Posterior vena cava (tissue), 2 donors: ENCODE measurements at places on chromosomes 13 and 19. TPM values are rescaled to one million over a fixed set of nuclear protein-coding genes. Genes with fewer than 3 reads are reported as not detected.

N4BP2L1 gene
- total RNA-seq, result 10.1 TPM

SLC15A1 gene
- total RNA-seq, result 0.19 TPM

SCN1B gene
- total RNA-seq, result 30.8 TPM

APOE gene
- total RNA-seq, result 57.8 TPM

SULT2A1 gene
- total RNA-seq, result not detected

ONECUT3 gene
- not detected for total RNA-seq

LHB gene
- not detected for total RNA-seq

CIRBP gene
- 447 TPM for total RNA-seq

DNM2 gene
- 94.9 TPM for total RNA-seq

NKPD1 gene
- total RNA-seq, result not detected

HSPBP1 gene
- total RNA-seq, result 20.1 TPM

CBLC gene
- total RNA-seq, result not detected

PRODH2 gene
- total RNA-seq, result not detected

PABPC3 gene
- 0.14 TPM for total RNA-seq

PLPPR3 gene
- total RNA-seq, result not detected

KIR3DL1 gene
- not detected for total RNA-seq

CACNG6 gene
- not detected for total RNA-seq

ZNF284 gene
- total RNA-seq, result 2.3 TPM

ADAMTS10 gene
- total RNA-seq, result 27.2 TPM

ZNF888 gene
- 3.2 TPM for total RNA-seq

FXYD3 gene
- total RNA-seq, result not detected

KLC3 gene
- 0.37 TPM for total RNA-seq

SERTM1 gene
- total RNA-seq, result 0.48 TPM

TMEM59L gene
- total RNA-seq, result 2.8 TPM

PGLYRP2 gene
- total RNA-seq, result not detected

ZNF491 gene
- 2.9 TPM for total RNA-seq

SIGLEC10 gene
- total RNA-seq, result 3.3 TPM

EDNRB gene
- 32.6 TPM for total RNA-seq

ERICH6B gene
- not detected for total RNA-seq

ICAM5 gene
- total RNA-seq, result 0.33 TPM

PRRG2 gene
- 0.46 TPM for total RNA-seq

FCER2 gene
- total RNA-seq, result 0.71 TPM

TMEM38A gene
- total RNA-seq, result 3.5 TPM

ZNF805 gene
- total RNA-seq, result 12.9 TPM

RNF17 gene
- total RNA-seq, result not detected

HMG20B gene
- 111 TPM for total RNA-seq

UPK1A gene
- not detected for total RNA-seq

CEBPG gene
- 29.1 TPM for total RNA-seq

ZNF358 gene
- total RNA-seq, result 52.3 TPM

SLC25A42 gene
- total RNA-seq, result 4.9 TPM

SHISA7 gene
- not detected for total RNA-seq

THSD1 gene
- 7.9 TPM for total RNA-seq

KLK7 gene
- total RNA-seq, result not detected

CACNG7 gene
- not detected for total RNA-seq

PSG6 gene
- total RNA-seq, result not detected

ZNF616 gene
- total RNA-seq, result 9.6 TPM

PLIN5 gene
- 2.8 TPM for total RNA-seq

LIG4 gene
- 17.2 TPM for total RNA-seq

CRB3 gene
- not detected for total RNA-seq

RASA3 gene
- total RNA-seq, result 30.1 TPM

SSC5D gene
- total RNA-seq, result 40.6 TPM

NEK5 gene
- 0.29 TPM for total RNA-seq

ZNF234 gene
- 10.0 TPM for total RNA-seq
